ENCODE measurements at places on chromosomes 12 and 14.

GRCh38 chr14:79915406-79915805 is 295.9 kb downstream of the DIO2 start:
- DNase-seq = no peak

- no peak for DNase-seq
These were observed 839 bp downstream of the CLEC9A start for GRCh38 chr12:10031321-10031720.

DNA sequence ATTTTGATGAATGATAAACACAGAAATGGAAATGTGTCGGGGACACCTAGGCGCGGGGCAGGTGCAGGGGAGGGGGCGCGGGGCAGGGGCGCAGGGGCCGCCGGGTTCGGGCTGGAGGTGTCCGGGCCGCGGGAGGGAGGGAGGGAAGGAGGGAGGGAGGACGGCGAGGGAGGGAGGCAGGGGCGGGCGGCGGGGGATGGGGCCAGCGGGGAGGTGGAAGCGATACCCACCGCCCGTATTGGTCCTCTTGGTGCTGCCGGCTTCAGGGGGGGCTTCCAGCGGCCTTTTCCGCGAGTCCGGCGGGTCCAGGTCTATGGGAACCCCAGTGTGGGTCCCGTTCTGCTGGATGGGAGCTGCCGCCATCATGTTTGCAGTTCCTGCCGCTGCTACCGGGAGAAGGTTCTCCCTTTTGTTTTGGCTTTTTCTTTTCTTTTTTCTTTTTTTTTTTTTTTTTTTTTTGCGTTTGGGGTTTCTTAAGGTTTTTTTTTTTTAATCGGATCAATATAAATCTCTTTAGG is 703 bp downstream of the NOVA1 start:
- no peak for DNase-seq

GRCh38 chr12:104710940-104711689 is 247.0 kb downstream of the SLC41A2 start:
- no peak for DNase-seq

DNA sequence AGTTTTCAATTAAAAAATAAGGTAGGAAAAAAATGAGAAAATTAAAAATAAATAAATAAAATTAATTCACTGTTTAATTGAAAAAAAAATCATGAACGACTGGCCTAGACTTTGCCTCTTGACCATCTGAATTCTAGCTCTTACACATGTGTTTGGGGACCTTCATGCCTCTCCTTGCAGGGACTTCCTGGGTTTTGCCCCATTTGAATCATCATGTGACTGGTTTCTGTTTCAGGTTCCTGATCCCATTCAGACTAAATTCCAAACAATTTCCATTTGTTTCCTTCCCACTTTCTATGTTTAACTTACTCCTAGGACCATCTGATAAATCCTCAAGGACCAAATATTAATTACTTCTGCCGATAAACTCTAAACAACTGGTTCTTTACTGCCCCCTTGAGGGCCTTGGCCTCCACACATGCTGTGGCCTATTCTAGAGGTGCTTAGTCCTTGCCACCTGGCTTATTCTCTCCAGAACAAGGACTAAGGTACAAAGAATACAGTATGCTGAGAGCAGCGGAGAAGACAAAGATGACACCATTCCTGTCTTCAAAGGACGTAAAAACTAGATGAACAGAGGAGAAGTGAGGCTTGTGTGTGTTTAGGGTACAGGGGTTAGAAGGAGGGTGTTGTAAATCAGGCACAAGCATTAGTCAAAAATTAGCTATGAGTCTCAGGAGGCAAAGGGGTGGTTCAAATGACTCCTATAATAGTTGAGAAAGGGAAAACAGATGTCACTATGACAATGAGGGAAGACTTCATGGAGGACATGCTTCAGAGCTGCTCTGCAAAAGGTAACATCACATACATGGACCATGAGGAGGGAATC is 125.8 kb upstream of the AVPR1A start:
- DNase-seq = no peak
